ENCODE measurements at places on chromosomes 5 and 9.

DNA sequence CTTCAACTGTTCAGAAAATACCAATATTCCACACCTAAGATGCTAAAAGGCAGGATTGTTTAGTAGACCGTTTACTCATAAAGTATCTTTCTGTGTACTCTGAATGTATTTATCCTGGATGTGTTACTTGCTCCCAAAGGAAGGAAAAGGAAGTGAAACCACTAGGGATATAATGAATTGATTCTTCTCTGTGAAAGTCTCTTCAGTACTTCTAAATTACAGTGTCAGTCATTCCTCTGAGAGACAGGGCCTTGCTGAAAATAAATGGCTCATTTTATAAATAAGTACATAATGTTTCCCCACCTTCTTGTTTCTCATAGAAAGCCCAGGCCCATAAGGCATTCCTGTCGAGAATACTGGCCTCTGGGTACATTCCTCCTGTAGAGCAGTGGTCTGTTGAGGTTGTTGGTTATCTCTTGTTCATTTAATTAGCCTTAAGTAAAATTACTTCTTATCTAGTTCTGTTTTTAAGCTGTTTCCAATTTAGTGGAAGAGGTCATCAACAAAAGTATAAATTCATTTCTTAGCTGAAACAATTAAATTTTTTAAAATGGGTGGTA lies 1.6 kb downstream of the HAPLN1 start:
- DNase-seq: no peak

DNA sequence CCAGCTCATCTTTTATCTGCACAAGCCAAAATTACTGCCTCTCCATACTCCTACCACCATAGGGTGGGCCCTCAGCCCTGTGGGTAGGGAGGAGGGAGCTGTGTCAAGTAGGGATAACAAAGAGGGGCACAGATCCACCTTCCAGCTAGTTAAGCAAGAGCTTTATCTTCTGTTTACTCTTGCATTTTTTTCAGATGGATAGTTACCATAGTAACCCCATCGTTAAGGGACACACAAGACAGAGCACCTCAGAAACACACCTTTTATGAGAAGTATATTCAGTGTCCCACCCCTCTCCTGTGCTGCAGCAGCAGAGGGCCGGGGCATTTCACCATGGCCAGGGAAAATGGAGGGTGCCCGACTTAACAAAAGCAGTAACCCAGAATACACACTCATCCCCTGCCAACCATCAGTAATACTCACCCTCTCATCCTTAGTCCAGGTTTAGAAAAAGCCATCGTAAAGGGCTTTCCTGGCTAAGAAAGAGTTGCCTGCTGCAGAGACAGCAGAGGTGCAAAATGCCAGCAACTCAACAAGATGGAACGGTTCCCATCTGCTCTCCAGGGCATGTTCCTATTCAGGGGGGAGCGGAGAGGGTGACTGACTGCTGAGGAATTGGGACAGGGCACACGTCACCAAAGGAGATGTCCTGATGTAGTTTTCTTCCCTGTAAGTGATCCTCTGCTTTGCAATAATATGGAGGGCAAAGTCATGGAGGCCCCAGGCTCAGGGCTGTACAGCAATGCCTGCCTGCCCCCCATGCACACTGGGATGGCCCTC lies 25.1 kb downstream of the MACROH2A1 start:
- DNase-seq: no peak

DNA sequence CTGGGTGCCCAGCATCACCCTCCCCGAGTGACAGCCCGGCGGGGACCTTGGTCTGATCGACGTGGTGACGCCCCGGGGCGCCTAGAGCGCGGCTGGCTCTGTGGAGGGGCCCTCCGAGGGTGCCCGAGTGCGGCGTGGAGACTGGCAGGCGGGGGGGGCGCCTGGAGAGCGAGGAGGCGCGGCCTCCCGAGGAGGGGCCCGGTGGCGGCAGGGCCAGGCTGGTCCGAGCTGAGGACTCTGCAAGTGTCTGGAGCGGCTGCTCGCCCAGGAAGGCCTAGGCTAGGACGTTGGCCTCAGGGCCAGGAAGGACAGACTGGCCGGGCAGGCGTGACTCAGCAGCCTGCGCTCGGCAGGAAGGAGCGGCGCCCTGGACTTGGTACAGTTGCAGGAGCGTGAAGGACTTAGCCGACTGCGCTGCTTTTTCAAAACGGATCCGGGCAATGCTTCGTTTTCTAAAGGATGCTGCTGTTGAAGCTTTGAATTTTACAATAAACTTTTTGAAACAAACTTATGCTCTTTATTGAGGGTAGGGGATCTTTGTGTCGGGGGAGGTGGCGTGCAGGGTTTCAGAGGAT lies 1.3 kb downstream of the GADD45G start:
- DNase-seq: peak; percentile 48

DNA sequence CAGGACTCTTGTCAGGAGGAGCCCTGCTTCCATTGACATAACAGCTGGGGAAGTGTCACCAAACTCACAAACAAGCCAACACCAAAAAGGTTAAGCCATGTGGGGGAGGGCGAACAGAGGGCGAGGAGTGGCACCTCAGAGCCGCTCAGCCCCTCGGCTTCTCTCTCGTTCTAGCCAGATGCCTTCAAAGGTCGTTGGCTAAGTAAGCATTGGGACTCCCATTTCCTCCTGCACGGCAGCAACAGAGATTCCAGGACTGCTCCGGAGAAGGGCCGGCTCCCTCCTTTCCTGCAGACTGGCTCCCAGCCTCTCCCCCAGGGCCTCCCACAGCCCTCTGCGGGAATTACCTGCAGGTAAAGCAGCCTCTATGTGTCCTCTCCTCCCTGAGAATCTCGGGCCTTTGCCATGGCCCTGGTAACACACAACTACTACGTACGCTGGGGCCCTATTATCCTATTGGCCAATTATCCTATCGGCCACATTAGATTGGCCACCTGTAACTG lies 52.1 kb upstream of the RNU6ATAC start:
- DNase-seq: no peak

DNA sequence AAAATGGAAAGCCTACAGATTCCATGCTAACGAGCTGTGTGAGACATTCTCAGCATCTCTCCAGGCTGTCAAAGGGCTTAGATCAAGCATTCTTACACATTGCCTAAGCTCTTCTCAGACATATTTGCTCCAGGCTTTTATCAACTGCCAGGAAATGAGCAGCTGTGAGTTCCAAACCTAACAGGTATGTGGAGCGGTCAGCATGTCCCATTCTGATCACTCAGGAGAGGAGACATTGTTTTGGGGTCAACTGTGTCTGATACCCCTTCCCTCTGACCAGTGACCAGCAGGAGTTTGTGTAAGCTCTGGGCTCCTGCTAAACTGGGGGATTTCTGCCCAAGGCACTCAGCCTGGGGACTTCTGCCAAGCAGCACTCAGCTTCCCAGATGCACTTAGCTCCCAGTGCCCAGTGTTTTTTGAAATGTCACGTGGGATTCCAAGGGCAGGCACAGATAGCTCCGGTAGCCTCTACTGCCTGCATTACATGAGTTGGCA lies 229.1 kb downstream of the SEC61B start:
- DNase-seq: no peak

DNA sequence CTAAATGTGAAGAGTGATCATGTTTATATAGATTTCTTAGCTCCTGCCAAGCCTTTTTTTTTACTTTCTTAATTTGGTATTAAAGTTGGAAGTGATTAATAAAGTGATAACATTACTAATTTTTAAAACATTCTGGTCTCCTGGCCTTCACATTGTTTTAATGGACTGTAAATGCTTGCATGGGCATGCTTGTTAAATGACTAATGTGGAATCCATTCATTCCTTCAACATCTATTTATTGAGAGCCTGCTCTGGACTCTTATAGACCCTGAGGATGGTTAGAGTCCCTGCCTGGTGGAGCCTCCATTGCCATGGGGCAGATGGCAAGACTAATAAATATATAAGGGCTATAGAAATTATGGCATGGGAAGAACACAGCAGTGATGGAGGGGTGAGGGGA lies 103.5 kb downstream of the NTRK2 start:
- no peak for DNase-seq

DNA sequence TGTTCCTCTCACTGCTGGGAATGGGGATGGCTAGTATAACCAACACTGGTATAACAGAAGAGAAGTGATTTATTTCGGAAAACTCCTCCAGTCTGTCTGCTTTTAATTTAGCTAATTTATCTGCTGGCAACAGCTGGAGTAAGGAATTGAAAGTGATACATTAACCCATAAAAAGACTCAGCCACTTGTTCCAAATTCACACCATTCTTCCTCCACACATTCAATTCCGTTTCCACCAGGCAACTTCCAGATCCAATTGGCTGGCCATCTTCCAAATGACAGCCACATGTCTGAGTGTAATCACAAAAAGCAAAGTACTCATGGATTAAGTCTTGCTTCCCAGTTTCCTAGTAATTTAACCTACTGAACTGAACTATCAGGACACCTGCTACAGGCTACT lies 77.1 kb upstream of the RETREG1 start:
- no peak for DNase-seq

DNA sequence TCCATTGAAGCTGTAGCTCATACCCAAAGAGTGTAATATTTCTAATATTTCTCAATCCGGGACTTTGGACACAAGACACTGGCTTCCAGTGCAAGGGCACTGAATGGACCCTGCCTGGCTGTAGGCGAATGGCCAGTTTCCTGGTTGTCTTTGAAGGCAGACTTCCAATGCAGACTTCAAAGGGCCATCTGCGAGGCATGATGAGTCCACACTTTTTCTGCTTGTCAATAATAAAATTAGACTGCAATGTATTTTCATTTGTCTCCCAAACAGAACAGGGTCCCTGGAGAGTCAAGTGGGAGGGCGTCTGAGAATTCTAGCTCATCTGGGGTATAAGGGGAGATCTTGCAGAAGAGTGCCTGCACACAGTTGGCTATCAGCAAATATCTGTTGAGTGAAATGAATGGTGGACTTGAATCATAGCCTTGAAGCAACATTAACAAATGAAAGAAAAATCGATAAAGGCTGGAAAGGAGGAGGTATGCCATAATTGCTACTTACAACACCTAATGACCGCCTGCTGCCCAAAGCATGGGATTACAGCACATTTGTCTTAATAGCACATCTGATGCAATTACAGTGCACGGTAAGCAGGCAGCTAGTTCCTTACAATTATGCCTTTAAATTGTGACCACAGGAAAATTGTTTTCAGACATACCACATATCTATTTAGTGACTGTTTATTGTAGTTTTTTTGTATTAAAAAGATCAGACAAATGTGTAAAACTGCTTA lies 137.5 kb downstream of the ARHGEF28 start:
- peak; percentile 44 for DNase-seq

Measured in H4 (cell line).